Glomerular endothelial cell (primary cell): ENCODE measurements at places on chromosomes 5 and 9.

- DNase-seq = no peak
These were observed 47.4 kb downstream of the CSNK1G3 start for GRCh38 chr5:123559434-123559775.

DNA sequence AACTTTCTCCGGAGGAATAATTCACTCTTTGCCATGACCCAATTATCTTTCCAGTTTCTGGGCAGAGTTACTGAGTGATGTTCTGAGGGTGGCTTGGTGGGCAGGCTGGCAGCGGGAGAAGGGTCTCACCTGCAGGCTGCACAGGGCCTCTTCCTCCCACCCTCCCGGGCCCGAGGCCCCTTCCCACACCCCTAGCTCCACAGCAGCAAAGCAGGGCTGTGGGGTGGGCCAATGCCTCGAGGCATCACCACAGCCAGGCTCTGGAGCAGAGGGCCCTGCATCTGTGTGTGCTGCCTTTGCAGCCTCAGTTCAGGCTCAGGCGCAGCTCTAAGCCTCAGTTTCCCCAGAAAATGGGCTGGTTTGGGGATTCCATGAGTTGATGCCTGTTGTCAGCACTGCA lies 120.2 kb upstream of the FOXD4L5 start:
- DNase-seq = no peak

GRCh38 chr9:136052472-136052880 lies 42.6 kb downstream of the NACC2 start:
- DNase-seq = no peak

DNA sequence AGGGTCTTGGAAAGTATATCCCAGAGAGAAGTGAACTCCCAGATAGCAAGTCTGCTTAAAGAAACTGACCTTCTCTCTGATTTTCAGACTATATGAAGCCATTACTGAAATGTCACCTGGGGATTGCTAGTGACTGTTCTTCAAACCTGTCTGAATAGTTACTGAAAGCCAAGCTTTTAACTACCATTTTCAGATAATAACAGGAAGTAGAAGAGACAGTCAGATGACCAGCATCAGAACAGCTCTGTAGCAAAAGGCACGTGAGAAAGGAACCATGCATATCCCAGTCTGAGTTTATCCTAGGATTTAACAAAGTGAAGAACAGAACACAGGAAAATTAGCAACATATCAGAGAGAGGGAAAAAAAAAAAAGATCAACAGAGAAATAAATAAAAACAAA lies 74.9 kb upstream of the SELENOP start:
- no peak for DNase-seq

DNA sequence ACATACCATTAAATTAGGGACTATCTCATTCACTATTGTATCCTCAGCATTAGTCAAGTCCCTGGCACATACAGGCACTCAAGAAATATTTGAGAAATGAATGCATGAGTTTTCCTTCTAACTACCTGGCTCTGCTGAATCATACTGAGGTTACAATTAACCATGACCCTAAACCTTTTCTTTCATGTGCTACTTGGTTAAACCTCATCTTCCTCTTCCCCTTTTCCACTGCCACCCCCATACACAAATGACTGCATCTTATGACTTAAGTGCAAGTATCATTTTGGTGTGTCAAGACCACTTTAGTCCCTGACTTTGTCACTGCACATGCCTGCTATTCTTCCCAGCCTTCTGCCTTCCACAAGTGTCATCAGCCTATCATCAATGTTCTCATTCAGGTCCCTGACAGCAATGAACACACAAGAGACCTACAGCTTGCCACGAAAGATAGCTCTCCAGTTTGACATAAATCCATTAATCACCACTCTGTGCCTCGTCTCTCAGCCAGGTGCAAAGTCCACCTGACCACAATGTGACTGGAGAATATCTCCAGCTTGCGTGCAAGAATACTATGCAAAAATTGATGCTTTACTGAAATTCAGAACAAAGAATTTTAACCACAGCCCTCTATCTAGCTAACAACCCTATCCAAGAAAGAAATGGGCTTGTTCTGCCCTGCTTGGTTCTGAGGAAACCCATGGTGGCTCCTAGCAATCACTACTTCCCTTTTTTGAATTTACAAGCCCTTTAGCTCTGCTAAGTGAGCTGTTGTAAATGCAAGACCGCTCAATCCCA lies 74.5 kb downstream of the MAPKAP1 start:
- DNase-seq = no peak

DNA sequence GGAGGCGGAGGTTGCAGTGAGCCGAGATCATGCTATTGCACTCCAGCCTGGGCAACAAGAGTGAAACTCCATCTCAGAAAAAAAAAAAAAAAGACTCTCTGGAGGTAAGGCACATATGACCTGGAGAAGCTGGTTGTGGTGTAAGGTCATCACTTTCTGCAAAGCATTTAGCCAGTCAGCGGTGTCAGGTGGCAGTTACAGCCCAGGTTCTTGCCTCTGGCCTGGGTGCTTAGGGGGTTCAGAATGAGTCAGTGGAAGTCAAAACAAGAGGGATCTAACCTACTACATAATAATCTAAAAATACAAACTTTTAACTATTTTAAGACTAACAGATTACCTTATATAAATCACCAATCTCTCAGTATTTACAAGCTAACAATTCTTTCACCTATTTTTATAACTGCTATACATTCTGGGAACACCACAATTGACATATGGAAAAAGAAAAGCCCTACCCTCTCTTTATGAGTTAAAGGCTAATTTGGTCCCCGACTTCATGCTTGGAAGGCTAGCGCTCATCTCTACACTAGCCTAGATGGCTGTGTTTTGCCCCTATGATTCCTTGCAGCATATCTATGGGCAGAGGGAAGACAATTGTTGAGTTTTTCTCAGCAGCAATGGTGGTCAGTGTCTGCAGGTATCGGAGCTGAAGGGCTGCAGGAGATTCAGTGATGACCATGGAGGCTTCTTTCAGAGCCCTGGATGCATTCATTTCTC lies 29.2 kb downstream of the STOM start:
- no peak for DNase-seq

- no peak for DNase-seq
These were observed 62.6 kb downstream of the ANGPTL2 start for GRCh38 chr9:127059765-127060361.

DNA sequence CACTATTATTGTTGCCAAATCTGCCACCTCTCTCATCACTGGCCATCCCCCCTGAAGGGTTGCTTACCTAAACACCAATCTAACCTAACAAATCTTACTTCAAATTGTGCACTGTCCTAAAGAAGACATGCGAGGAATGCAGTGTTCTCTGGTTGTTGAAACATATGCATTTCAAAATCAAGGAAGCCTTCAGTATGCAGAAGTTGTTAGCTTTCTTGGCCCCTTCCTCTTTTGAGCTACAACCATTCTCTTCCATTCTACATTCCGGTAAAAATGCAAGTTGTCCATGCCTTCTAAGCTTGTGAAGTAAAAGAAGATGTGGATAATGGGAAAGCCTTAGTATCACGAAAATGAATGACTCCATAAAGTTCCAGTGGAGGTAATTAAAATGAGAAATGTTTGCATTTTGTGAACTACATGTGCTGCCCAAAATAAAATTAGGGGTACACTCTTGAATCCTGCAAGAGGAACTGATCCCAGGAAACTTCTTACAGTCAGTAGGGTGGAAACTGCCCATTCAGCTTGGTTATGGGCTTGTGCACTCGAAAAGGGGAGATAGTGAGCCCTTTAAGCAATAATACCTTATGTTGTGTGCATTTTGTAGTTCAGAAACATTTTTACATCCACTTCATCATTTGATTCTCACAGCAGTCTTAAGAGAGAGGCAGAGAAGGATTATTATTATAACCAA lies 77.6 kb upstream of the ADRB2 start:
- no peak for DNase-seq

- DNase-seq = no peak
These were observed 2.5 kb upstream of the DBH start for GRCh38 chr9:133633681-133634080.

- DNase-seq = no peak
These were observed 1641.5 kb upstream of the C9orf72 start for GRCh38 chr9:29214690-29215253.

- DNase-seq = no peak
These were observed 154.8 kb upstream of the TBC1D2 start for GRCh38 chr9:98410185-98410697.

DNA sequence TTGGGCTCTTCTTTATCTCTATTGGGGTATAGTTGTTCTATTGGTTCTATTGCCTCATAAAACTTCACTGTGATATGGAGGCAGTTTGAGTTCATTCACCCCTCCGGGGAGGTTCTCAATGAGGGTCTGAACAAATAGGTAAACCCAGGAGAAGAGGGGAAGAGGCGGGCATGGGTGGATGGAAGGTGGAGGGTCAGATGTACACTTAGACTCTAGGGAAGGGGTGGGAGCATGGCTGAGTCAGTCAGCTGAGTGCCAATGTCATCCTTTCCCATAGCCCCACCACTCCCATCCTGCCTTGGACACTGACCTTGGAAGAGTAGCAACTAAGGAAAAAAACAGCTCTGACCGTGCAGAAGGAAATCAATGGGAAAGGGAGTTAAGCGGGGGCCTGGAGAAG lies 9.9 kb upstream of the FABP6 start:
- no peak for DNase-seq

DNA sequence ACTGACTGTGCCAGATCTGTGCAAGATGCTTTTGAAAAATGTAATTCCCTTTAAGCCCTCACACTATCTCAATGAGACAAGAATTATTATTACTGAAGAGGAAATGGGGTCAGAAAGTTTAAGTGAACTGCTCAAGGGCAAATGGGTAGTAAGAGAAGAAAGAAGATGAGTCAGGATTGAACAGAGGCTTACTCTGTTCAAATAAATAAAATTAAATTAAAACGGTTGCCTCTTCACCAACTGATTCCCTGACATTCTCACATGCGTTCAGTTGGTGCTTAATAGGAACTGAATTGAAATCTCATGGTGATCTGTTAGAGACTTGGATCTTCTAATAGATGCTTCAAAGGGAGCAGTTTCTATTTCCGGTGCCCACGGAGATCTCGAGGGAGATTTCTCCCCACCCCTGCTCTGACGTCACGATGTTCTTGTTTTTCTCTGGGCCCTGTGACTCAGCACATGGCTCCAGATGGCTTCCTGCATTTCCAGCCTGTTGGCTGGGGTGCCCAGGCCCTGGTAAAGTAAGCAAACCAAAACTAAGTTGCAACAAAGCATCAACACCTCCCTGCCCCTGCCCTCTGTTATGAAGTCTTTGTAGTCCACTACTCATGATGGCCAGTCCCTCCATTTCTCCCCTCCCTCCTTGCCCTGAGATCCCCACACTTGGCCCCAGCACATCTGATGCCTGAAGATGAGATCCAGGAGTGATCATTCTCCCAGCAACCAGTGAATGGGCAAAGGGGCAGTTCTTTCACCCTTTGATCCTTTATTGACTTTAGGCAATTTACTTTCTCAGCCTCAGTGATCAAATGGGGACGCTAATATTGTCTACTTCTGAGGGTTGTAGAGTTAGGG lies 106.1 kb upstream of the CPEB4 start:
- peak; percentile 90 for DNase-seq

- DNase-seq = no peak
These were observed 169.5 kb downstream of the ZNF608 start for GRCh38 chr5:124576848-124577409.

- DNase-seq = no peak
These were observed 126.7 kb downstream of the GRIA1 start for GRCh38 chr5:153617190-153617589.

DNA sequence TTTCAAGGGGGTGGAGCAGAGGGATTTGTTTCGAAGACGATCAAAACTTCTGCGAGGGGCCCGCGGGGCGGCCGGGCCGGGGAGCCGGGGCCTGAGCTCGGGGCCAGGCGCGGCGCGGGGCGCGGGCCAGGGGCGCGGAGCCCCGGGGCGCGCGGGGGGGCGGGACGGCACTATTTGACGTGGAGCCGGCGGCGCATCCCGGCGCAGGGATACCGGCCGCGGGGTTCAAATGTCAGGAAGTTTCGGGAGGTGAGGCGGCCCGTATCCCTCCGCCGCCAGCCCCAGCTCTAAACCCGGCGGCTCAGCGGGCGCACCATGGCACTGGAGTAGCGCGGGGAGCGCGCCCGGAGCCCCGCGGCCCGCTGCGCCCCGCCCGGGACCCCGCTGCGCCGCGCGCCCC lies at the start of gene LMX1B:
LMX1B (plus strand) TSS at position 278 of the 400 bp plus-strand sequence. CDS start 522 bp downstream, outside the sequence.
- DNase-seq = no peak

DNA sequence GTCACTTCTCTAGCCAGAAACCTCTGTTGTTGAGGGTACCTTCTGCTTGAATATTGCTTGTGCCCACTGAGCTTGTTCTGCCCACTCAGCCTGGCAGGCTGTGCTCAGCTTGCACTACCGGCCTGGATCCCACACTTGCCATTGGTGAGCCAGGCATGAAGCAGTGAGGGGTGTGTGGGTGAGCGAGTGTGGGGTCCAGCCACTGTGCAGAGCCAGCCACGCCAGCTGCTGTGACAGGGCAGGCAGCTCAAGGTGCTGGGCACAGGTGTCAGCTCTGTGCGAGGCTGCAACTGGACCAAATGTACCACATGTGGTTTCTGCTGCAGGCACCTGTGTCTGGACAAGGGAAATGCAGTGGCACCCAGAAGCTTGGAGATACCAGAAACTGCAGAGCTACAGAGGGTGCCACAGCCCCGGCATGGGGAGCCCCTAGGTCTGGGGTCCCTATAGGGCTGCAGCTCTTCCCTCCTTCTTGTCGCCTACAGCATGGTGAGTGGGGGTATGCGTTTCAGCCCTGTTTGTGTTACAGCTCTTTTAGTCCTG lies 305.1 kb upstream of the RIOK2 start:
- DNase-seq = no peak

- no peak for DNase-seq
These were observed 390.1 kb downstream of the PRELID2 start for GRCh38 chr5:145445027-145445426.

DNA sequence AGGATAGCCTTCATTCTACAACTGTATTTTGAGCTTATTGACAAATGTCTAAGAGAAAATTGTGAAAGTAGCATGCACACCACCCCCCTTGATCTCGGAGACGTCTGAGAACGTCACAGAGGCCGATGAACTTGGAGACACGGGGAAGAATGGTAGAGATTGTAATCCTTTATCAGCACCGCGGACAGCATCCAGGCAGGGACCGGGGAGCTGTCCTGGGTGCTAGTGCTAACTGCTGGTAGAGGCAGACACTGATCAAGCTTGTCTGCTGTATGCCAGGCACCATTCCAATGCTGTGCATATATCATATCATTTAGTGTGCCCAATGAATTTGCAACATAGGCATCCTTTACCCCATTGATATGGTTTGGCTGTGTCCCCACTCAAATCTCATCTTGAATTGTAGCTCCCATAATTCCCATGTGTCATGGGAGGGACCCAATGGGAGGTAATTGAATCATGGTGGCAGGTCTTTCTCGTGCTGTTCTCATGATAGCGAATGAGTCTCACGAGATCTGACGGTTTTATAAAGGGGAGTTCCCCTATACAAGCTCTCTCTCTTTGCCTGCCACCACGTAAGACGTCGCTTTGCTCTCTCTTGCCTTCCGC lies 98.8 kb downstream of the LHX2 start:
- no peak for DNase-seq

GRCh38 chr5:160493806-160494338 lies 72.2 kb downstream of the PTTG1 start:
- DNase-seq = no peak

DNA sequence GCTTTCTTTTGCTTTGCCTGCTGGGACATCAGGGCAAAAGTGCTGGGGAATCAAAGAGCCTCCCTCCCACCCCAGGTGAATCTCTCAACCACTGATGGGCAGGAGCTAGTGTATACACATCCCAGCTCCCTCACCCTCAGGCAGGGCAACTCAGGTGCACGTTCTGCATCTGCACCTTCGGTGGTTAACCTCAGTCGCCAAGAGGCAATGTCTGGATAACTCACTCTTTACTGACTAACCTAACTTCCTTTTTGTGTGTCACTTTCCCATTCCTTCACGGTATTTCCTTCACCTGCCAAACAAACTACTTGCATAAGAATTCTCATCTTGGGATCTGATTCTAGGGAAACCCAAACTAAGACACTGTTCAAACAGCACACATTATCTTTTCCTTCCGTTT lies 26.3 kb downstream of the CNTFR start:
- DNase-seq = no peak
